GM18507 (cell line): ENCODE measurements at places on chromosomes 12 and 14.

GRCh38 chr14:54881235-54881760 is 21.3 kb downstream of the GCH1 start:
- no peak for DNase-seq

DNA sequence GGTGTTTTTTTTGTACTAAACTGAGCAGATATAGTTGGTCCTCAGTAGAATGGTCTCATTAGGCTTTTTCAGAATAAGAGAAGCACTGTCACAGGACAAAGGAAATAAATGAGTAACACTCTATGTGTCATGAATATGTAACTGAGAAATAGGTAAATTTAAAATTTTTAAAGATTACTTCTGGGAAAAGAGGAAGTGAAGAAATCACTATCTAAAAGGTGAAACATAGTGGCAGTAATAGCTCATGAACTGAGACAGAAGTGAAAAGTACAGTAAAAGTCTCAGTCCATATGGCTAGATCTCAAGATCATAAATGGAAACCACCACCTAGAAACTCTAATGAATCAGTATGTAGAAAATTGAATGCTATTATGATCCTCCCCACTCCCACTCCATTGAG is 89.3 kb upstream of the TTC7B start:
- peak; percentile 17 for DNase-seq

DNA sequence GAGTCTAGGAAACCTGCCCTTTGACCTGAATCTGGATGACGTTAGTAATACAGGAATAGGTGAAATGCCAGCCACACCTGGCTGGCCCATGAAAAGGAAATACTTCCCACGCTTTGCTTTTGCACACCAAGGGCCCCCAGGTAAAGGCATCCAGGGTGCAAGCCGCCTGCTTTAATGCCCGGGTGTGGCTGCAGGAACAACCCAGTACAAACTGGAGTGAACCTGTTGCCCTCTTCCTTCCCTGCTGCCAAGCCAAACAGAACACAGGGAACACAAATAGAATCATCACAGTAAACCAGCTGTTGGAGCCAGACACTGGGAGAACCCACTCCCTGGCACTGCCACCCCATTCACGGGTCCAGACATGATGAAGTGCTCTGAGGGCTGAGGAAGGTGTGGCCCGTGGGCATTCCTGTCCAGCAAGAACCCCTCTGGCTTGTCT is 24.2 kb upstream of the FOS start:
- no peak for DNase-seq

DNA sequence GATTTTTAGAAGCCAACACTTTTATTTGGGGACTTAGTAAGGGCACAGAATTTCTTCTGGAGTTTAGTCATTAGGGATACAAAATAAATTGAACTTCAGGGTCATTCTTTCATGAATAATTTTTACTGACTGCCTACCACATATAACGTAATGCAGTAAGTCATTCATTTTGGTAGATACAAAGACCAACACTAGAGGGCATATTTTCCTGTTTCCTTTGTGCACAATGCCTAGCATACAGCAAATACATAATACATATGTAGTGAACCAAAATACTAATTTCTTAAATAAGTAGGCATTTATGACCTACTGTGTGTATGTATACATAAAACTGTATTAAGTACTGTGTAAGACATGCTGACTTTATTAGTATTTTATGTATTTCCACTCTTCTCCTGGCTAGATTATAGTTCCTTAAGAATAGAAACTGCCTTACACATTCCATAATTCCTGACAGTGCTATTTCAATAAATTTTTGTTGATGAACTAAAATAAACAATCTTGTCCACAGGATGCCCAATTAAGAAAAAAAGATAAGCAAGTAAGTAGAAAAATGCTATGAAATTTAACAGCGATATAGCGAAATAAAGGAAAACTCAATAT is 47.9 kb downstream of the PPP1R12A start:
- DNase-seq = no peak

- DNase-seq = no peak
Measured at GRCh38 chr12:128819293-128820144, 4.2 kb downstream of the SLC15A4 start.

DNA sequence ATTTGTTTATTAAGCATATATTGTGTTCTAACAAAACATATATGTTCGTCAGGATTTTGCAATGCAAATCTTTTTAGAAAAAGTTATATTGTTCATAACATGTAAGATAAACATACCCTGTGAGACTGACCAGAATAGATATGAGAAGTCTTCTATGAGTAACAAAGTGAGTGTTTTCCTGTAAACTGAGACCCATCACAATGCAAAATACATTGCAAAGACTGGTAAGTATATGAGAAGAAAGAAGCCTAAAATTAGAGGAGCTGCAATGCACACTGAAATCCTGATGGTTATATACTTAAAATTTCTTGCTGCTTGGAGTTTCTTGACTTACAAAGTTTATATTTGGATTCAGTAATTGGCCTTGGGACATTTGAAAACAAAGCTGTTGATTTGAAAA is 6.0 kb downstream of the HMGA2 start:
- DNase-seq = no peak

GRCh38 chr14:22588526-22589095 is 413 bp downstream of the DAD1 start:
- DNase-seq = no peak

GRCh38 chr12:19964549-19964948 is 403.8 kb upstream of the PDE3A start:
- DNase-seq = no peak

GRCh38 chr14:90274808-90275457 is 18.6 kb downstream of the PSMC1 start:
- no peak for DNase-seq

- DNase-seq = no peak
Measured at GRCh38 chr12:119068129-119068856, 87.0 kb downstream of the SRRM4 start.

DNA sequence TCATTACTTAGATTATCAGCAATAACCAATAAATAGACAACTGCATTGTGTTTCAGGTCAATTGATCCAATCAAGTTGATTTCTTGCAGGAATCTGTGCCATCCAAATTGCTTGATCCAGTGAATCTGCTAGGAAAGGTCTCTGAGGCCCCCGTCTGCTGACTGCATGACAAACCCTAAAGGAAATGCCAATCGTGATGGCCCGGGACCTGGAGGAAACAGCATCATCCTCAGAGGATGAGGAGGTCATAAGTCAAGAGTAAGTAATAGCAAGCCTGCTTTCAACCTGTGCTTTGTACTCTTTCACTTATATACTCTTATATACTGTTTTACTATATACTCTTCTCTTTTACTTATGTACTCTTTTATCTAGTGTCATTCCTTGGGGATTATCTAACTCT is 1.9 kb downstream of the TTLL5 start:
- DNase-seq = no peak
